GM13977 (cell line): ENCODE measurements at places on chromosomes 6 and 20.

DNA sequence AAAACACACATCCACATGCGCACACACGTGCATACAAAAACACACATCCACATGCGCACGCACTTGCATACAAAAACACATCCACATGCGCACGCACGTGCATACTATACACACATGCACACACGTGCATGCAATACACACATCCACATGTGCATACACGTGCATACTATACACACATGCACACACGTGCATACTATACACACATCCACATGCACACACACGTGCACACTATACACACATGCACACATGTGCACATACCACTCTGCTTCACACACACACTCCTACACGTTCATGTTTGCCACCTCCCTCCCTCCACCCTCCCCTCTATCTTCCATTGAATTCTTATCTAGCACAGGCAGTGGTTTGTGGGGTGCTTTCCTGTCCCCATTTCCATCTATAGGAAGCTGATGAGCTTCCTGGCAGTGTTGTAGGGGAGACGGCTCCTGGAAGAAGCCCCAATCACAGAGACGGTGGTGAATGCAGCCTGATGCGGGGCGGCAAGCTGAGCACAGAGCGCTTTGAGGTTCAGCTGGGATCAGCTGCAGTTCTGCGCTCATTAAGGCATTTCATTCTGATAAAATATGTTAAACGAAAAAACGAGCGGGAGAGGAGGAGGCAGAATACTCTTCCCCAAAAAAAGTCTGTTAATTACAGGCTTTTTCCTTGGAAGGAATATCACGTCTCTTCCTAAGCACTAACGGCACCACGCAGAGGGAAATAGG lies 287.7 kb downstream of the TAF4 start:
- DNase-seq = no peak

DNA sequence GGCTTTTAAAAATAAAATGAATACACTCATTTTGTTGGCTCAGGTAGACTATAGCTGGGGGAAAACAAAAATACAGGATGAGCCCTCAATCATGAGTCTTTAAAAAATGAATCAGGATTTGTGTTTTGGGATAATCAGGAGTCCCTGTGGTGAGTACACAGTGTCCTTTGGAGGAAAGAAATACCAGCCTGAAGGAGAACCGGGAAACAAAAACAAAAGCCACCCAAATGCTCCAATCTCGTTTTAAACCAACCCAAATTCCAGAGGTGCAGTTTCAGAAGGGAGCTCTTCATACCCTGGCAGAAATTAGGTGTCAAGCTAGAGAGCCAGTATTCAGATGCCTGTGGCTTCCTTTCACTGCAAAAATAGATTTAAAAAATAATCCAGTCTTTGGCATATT lies 23.3 kb upstream of the FOXA2 start:
- DNase-seq = no peak

DNA sequence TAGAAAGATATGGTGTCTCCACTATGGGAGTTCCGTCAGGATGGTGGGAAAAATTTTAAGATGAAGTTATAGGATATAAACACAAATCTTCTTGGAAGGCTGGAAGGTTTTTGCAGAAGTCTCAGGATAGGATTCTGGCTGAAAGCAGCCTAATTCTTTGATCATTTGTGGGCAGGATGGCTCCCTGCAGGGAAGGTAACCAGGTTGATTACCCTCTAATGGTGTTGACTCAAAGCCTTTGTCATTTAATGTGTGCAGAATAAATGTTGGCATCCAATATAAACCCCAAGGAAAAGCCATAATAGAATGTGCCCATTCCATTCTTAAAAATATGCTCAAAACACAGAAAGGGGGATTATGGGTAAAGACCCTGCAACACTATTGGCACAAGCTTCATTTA lies 204.3 kb downstream of the EPM2A start:
- DNase-seq = no peak

DNA sequence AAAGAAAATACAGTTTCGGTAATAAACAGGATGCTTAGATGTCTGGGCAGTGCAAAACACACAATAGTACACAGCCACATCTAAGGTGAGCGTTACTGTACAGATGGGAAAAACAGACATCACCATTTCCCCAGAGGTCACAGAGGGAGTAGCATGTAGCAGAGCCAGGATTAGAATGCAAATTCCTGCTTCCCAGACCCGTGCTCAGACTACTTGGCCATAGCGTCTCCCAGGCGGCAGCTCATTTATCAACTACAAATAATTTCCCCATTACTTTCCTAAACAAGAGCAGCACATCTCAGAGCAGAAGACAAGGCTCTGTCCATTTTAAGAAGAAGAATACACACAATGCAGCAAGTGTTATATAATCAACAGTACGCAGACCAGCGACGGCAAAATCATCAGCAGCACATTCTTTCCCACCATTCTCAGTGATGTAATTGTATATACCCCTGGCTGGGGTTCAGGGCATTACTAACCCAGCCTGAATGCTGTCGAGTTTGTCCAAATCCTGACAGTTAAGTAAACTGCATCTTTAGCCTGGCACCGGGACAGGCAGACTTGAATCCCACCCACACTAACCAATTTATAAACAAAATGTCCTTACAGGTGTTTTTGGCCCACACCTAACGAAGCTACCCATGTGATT lies 61.9 kb downstream of the CNKSR3 start:
- DNase-seq = no peak

- no peak for DNase-seq
These were observed 4.8 kb downstream of the CCHCR1 start for GRCh38 chr6:31152781-31153180.

DNA sequence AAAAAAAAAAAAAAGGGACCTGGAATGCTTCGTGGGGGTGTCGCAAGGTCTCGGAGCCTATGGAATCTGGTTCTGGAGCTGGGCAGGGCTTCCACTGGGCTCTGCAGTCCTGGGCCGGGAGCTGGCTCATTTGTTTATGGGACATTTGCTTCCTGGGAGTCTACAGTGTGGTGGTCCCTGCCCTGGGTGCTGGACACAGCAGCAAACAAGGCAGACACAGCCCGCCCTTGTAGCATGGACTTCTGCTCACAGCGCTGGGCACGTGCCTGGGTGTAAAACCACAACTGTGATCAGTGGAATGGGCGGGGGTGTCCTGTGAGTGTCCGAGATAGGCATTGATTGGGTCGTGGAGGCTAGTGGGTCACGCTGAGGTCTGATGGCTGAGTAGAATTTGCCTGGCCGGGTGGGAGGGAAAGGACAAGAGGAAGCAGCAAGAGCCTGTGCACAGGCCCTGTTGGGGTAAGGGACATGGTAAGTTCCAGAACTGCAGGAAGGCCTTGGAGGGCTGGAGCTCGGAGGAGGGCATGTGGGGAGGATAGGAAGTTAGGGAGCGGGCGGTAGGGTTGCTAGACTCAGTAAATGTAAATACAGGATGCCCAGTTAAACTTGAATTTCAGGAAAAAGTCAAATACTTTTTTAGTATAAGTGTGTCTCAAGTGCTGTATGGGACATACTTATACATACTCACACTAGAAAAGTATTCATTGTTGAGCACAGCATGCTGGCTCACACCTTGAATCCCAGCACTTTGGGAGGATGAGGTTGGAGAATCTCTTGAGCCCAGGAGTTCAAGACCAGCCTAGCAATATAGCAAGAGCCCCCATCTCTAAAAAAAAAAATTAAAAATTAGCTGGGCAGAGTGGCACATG lies 61.3 kb upstream of the PMEPA1 start:
- DNase-seq = no peak

DNA sequence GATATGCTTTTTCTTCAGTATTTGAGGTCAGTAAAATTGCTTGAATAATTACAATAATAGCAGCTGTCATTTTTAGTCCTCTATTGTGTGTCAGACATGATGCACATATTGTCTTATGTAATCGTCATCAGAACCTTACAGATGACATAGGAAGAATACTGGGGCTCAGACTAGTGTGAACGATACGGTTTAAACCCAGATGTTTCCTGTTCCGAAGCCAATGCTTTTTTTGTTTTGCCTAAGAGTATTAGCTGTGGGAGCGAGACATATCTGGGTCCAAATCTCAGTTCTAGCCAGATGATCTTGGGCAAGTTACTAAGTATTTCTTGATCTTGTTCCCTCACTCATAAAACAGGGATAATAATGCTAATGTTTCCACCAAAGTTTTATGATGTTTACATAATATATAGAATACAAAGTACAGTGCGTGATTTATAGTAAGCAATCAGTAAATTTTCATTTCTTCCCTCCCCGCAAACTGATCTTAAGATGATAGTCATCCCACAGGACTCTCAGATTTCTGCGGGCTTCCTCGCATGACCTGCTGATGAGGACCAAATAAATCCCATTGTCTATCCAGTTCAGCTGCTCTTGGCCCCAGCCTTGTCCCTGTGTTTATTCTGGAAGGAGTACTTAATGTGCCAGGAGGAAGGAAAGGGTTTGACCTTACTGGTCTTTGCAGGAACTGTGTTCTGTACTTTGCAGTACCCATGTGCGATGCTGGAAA lies 98.2 kb downstream of the CAP2 start:
- DNase-seq = no peak

- DNase-seq = no peak
These were observed 23.3 kb downstream of the MYCT1 start for GRCh38 chr6:152720974-152721373.
